ENCODE measurements at places on chromosomes 7 and 10.

DNA sequence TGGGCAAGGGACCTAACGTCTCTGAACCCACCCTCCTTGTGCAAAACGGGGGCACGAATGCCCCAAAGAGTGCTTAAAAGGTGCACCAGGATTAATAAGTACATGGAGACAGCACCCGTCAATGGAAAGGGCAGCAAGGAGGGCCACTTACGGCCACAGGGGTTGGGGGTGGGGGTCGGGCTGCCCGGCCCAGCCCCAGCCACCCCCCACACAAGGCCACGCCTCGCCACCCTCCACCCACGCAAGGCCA lies 213.4 kb downstream of the MAD1L1 start:
- no peak for DNase-seq

DNA sequence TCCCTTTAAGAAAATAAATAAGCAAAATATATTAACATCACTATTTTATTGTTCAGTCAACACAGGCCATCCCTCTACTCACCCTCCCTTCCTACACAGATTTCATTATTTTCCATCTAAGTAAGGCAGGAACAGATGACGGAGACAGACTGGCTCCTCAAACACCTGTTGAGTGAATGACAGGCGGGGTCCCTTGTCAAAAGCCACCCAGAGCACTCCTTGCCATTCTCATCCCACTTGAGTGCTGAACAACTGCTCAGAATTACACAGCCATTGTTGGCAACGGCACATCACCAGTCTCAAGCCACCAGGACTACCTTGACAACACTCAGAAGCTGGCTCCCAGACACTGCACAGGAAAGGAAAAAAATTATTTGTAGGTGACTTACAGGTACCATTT lies 3.3 kb downstream of the GRB10 start:
- peak; percentile 77 for DNase-seq

DNA sequence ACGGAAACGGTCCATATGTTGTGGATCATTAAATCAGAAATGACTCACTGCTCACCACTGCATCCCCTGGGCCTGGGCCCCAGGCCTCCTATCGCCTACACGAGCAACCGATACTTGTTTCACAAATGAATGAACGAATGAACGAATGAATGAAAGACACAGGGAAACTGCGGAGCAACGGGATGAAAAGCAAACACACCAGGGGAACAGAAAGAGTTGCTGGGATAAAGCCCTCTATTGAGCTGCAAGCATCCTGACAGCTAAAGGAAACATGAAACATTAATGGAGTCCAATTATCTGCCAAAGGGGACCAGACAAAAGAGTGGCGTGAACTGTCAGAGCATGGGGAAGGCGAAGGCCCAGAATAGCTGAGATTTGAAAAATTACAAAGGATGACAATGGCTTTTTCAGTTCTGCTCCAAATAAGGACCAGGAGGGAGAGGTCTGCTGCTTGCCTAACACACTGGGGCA lies 92.1 kb downstream of the GRB10 start:
- no peak for DNase-seq

DNA sequence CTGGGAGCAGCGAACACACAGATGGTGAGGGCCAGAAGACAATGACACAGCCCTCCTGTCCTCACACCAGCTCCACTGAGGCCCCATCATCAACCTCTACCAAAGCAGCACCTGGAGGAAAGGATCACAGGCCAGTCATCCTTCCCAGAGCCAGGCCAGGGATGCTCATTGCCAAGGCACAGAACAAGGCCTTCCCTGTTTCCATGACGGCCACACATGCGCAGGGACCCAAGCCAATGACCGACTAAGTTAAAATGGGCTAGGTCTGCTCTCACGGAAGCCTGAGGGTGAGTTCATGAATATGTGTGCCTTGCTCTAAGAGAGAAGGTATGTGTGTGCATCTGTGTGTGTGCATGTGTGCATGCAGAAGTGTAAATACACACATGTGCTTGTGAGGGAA lies 39.6 kb downstream of the COBL start:
- DNase-seq: no peak

DNA sequence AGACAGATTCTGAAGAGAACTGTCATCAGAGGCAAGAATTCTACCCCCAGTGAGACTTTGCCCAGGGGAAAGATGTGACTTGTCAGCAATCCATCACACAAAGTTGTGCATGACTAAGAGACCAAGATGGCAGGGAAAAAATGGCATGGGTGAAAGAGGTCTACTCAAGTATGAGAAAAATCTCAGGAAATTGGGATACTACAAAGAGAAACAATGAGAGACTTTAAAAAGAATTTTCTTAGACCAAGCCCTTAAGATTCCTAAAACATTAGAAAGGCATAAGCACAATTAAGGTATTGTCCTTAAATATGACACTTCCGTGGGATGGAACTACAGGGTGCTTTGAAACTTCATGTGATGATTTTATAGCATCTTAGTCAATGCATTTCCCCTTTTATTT lies 45.6 kb upstream of the PDE1C start:
- no peak for DNase-seq
